ENCODE measurements at places on chromosomes 7 and 10.

GRCh38 chr7:22481726-22482125, 18.3 kb downstream of the STEAP1B start:
- no peak for DNase-seq

- DNase-seq = no peak
These were observed 49.1 kb upstream of the FXYD4 start for GRCh38 chr10:43322331-43322730.

DNA sequence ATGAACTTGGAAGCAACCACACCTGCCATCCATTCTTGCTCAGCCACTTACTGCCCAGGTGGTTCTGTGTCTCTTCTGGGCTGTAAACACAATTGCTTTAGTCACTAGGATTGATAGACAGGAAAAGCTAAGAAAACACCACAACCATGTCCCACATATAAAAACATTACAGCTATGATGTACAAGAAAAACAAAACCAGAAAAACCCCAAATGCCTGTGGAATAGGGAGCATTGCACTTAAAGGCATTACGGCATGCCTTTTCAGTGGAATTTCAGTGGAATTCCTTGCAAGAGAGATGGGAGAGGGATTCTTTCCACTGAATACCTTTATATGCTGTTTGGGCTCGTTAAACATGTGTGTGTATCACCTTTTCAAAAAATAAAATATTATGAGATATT, 44.2 kb upstream of the GPR26 start:
- no peak for DNase-seq

DNA sequence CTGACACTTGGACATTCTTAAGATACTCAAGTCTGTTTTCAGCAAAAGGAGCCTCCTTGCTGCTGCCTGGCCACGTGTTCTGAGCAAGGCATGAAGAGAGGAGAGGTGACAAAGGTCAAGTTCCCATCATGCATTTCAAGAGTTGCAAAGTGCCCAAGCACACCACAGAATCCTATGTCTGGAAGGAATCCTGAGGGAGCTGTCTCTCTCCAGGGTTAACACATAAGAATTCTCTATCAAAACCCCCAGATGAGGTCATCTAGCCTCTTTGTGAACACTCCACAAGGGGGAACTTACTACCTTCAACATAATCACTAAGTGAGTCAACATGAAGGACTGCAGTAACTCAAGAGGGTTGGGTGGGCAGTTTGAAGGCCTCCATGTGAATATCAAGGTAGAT, 155.5 kb downstream of the RNF216 start:
- no peak for DNase-seq

DNA sequence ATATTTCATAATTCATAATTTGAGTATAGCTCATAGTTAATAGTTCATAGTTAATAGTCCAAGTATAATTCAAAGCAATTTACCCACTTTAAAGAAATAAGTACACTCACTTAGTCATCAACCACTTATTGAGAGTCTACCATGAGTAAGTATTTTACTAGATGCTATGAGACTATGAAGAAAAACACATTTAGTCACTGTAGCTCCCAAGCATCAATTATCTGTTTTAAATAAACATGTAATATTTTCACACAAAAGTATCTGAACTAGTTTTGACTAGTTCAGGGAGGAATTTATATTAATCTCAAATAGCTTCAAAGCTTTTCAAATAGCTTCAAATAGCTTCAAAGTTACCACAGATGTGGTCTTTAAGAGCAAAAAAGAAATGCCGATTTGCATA, 119.2 kb downstream of the ANK3 start:
- DNase-seq = no peak

DNA sequence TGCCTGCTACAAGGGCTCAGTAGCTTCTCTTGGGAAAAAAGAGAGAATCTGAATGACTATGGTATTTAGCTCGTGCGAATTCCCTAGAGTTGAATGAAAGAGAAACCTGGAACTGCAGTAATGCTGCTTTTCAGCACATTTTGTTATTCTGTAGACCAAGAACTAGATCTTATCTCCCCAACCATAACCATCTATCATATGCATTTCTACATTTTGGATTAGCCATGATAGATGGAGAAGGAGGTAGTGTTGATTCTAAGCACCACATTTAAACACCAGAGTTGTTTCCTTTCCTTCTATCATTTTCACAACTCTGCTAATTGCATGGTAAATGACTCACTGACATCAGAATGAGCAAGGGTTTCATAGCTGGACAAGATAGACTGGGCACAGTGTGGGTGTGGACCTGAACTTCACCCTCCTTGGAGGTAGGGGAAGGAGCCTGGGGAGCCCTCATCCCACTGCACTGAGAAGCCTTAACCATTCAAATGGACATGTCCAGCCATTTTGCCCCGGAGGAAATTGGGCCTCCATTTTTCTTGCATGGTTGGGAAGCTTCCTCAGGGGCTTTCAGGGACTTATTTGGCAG, 55.3 kb upstream of the BMPER start:
- DNase-seq = no peak
